ENCODE measurements at places on chromosomes 11 and 22.

- DNase-seq: no peak
Measured at GRCh38 chr22:36902143-36902926, 11.1 kb upstream of the CSF2RB start.

- no peak for DNase-seq
Measured at GRCh38 chr11:63243533-63243932, at the start of gene SLC22A25. SLC22A25 (minus strand) TSS chr11:63243599; CDS start chr11:63229652, 13,947 bp downstream.

DNA sequence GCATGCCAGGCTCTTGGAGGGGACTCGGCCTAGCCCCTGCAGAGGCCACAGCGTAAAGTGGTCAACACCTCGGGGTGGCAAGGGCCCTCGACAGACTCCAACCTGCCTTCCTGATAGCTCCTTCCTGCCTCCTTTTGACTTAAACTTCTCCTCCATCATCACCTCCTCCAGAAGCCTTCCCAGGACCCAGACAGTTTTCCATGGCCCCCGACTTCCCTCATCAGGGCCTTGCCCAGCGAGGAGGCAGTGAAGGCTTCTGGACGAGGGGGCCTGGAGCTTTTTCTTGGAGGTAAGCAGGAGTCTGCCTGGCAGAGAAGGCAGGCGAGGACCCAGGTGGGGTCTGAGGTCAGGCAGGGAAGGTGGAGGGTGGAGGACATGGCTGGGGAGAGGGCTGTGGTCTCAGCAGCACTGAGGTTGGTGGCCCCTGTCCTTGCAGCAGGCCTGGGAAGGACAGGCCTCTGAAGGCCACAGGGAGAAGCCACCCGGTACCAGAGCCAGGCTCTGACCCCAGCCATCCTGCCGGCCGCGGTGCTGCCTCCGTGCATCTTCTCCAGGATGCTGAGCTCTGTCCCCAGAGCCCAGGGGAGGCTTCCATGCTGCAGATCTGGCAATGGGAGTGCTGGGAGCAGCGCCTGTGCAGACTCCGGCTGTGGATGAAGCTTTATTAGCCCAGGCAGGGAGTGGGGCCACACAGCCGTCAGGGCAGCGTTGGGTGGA, 81.4 kb downstream of the WNT7B start:
- DNase-seq: no peak

DNA sequence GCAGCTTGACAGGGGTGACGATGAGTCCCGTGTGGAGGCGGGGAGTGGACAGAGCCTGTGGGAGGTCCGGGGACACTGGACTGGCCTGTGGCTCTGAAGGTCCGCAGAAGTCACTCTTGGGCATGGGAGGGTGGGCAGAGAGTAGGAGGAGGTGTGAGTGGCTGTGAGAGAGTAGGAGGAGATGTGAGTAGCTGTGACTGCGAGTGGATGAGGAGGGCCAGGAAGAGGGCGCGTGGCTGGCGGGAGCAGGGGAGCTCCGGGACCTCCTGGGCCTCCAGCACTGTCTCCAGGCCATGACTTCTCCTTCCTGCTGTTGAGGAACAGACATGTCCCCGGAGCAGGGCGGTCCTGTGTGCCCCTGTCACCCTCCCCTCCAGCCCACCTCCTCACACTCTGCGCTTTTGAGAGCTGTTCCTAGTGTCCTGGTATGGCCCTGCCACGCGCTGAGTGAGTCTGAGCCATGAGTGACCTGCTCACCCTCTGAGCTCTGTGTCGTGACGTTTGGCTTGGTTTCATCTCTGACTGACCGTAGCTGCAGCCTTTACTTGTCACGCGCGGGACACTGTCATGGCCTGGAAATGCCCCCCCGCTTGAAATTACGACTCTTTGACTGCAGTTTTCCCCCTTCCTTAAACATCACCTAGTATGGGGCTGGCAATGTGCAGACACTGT, 391.5 kb downstream of the TBC1D22A start:
- no peak for DNase-seq

- DNase-seq: no peak
Measured at GRCh38 chr11:94183886-94184264, 55.2 kb downstream of the PANX1 start.

Data from stimulated activated CD4-positive, alpha-beta T cell treated with anti-CD3 and anti-CD28 coated beads, Interleukin-15, amount 100 ng/mL, for 1 hour (primary cell).